Esophagus mucosa (tissue), 1 donor: ENCODE measurements at places on chromosomes 3 and 15. TPM values are rescaled to one million over a fixed set of nuclear protein-coding genes. Genes with fewer than 3 reads are reported as not detected.

SLC12A1 gene
- not detected for total RNA-seq

ANKRD63 gene
- not detected for total RNA-seq

P2RY1 gene
- total RNA-seq: 20.5 TPM

BCL2A1 gene
- not detected for total RNA-seq

XCR1 gene
- total RNA-seq: 0.04 TPM
